Colonic mucosa (tissue), 4 donors: ENCODE measurements at places on chromosomes 1 and 21. TPM values are rescaled to one million over a fixed set of nuclear protein-coding genes. Genes with fewer than 3 reads are reported as not detected.

DNA sequence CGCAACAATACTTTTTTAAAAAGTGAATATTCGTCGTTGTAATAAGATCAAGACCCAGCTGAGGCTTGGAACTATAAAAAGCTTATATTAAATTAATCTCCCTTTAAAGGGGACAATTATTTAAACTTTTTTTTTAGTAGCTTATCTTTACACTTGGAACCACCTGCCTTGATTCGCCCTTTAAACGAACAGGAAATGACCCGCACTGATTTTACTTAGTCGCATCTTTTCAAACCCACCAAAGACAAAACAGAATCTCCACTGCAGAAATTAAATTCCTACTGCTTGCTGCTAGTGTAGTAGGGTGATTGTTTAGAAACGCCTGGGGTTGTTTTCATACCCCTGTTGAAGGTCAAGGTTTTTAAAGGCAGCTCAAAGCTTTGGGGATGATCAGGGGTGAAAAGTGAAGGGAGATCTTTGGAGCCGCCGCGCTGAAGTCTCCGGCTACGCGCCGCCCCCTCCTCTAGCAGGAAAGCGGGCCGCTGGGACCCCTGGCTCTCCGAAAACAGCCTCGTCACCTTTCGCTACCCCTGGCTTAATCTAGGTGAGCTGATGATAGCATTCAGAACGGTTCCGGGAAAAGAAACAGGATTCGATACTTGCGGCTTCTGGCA, 163.4 kb downstream of the RUNX1 start:
- no peak for DNase-seq

- DNase-seq = no peak
Measured at GRCh38 chr1:27906759-27907158, 28.0 kb upstream of the SMPDL3B start.

GRCh38 chr1:6831366-6831765, 46.1 kb downstream of the CAMTA1 start:
- DNase-seq = no peak

Gene LRRC38
- total RNA-seq = not detected

Gene C1orf53
- total RNA-seq = 5.4 TPM

Gene LINGO4
- total RNA-seq = 0.12 TPM

DNA sequence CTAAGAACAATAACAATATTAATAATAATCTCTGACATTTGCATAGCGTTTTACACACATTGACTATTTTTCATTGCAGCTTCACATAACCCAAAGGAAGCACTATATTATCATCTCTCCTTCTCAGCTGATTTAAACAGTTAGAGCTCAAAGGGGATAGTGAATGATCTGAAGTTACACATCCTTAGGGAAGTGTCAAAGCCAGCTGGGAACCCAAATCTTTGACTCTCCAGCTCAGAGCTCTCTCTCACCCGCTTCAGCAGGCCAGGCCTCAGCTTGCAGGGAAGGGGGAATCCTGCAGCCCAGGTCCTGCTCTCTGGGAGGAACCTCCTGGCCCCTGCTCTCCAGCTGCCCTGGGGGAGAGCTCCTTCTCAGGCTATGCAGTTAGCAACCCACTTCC, 26.3 kb downstream of the PLEKHA6 start:
- DNase-seq = no peak

DNA sequence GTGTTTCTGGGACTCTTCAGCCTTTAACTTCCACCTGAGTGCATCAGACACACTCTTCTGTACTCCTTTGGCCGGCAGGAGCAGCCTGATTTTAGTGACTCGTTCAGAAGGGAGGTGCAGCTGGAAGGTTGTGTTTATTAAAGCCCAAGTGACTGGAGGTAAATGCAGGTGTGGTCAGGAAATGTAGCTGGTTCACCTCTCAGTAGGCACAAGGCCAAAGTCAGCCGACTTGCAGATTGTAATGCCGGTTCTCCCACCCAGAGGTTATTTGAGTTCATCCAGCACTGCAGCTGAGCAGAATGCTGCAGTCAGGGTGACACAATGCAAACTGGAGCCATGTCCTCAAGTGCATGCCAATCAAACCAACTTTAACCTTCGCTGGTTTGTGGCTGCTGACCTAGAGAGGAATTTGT, 91.5 kb downstream of the SPATA46 start:
- peak; percentile 92 for DNase-seq

Gene LORICRIN
- not detected for total RNA-seq

Gene TNFRSF25
- total RNA-seq = 33.1 TPM

Gene FALEC
- total RNA-seq = not detected

- DNase-seq = no peak
Measured at GRCh38 chr21:40505681-40506080, 341.3 kb downstream of the DSCAM start.

Gene EXO1
- total RNA-seq = 17.6 TPM

Gene MLLT11
- 1.3 TPM for total RNA-seq

DNA sequence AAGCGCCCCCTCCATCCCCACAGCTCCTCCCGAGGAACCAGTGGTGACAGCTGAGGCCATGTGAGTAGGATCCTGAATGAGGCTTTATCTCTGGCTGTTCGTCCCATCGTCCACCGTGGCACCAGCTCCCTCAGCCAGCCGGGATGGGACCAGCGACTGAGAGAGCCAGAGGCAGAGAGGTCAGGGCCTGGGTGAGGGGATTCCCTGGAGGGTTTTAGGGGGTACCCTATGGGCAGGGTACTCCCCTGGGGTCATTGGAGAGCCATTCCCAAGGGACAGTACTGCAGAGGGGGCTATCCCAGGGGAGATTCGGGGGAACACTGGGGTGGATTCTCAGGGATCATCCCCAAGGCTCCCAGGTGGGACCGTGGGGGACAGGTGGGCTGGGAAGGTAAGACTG, 2.4 kb downstream of the TMEM125 start:
- DNase-seq = no peak

DNA sequence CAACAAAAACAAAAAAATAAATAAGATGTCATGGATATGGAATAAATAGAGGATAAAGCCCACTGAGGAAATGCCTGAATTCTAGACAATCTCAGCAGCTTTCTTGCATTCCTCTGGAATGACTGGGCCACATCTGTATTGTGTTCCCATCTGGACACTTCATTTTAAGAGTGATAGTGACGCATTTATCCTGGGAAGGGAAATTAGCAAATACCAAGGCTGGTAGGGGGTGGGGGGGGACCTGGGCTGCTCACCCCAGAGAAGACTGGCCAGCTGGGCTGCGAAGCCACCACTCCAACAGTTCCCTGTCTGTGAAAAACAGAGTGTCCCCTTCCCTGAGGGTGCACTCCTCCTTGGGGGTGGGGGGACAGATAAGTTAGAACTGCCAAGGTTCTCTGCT, 106.3 kb downstream of the HIVEP3 start:
- no peak for DNase-seq

DNA sequence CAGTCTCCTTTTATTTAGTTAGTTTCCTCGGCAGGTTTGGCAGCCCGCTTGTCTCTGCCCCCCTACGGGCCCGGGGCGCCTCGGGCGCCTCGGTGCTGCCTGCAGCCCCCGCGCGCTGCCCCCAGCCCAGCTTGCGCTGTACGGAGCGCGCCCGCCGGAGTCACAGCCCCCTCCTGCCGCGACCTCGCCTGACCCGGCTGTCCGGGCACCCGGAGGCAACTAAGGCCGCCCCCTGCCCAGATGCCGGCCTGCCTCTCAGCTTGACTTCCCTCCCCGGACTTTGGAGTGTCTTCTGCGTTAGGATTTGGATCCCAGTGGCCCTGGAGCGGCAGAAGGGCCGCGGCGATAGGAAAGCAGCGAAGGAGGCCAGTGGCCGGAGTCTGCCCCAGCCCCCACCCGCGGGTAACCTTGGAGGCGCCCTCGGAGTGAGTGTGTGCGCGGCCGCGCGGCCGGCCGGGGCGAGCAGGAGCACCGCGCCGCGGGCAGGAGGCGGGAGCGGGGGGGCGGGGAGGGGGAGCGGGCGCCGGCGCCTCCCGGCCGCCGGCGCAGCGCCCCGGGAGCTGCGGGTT, 7.6 kb downstream of the CDKN2C start:
- peak; percentile 66 for DNase-seq

DNA sequence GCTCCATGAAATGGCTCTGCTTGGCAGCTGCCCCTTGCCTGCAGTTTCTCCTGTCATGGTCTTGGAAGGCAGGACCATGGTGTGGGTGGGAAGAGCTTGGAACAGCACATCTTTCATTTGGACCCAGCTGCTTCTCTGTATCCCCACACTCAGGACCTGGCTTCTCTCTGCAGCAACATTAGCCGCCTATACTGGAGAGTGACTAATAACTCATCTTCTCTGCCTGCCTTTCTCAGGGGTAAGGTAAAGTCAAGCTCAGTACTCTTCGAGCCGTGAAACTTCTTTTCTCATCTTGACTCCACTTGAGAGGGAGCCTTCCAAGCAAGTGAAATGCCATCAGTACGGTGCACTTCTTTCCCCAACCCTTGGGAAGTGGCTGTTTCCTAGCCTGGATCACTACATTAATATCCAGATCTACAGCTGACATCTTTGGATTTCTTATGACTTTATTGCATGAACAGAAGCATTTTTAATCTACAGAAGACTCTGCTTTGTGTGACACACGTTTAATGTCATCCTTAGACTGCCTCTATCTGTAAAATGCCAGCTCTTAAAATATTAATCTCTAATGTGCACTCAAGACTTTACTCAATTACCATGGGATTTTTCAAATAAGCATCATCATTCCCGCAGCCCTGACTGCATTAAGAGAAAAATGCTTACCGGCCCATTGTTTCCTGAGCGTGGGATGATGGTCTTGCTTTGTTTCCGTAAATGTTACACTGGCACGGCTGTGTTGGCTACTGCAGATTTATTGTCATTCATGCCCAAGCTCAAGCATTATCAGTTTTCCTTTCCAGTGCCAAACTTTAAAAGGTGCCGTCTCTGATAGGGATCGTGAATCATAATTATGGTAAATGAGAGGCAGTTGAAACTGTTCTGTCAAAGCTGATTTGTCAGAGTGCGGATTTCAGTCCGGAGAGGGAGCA, 242.9 kb downstream of the HHAT start:
- DNase-seq = no peak

DNA sequence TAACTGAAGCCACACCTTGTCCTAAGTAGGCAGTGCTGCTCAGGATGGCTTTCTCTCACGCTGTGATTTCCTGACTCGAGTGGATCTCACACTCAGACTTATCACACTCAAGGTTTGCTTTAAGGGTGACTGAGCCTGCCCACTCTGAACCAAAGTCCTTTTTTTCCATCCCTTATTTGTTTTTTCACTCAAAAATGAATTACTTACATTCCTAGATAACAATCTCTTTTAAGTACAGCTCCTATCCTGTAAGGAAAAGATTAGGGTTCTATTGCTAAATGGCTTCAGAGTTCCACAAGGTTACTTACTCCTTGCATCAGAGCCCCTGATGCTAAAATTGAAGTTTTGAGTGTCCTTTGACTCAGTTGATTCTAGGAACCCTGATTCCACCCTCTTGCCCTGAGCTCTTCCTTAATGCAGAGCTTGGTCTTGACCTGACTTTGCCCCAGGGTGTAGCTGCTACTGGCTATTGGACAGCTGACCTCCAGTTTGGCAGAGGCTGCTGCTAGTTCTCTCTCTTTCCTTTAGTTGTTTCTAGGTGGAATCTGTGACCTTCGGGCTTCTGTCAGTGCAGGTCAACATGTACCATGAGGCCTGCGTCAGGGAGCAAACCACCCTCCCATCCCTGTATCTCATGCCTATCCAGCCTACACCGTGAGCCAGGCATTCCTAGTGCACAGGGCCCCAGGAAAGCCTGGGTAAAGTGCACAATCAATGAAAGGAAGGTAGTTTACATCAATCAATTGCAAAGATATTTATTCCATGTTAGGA, 80.1 kb upstream of the CD55 start:
- DNase-seq = no peak
